ENCODE measurements at places on chromosomes 7 and 10. TPM values are rescaled to one million over a fixed set of nuclear protein-coding genes. Genes with fewer than 3 reads are reported as not detected.

Gene CFAP43
- 0.27 TPM for total RNA-seq

Gene CARD11
- 0.09 TPM for total RNA-seq

Gene FKBP9
- 153 TPM for total RNA-seq

Gene PSD
- total RNA-seq = 6.1 TPM

Gene TCERG1L
- 0.04 TPM for total RNA-seq

Gene ANXA7
- total RNA-seq = 53.3 TPM

Gene PLEKHA1
- 22.0 TPM for total RNA-seq

Gene LSM8
- total RNA-seq = 33.8 TPM

Gene SPAG6
- 4.6 TPM for total RNA-seq

Gene RTKN2
- 2.4 TPM for total RNA-seq

Gene AQP1
- 96.4 TPM for total RNA-seq

Gene PRSS37
- not detected for total RNA-seq

Gene PNLIPRP2
- 0.49 TPM for total RNA-seq

Gene DGKB
- total RNA-seq = 1.4 TPM

Gene EGR2
- total RNA-seq = 1.5 TPM

Gene FEZF1
- not detected for total RNA-seq

Gene DPYSL4
- total RNA-seq = 1.3 TPM

Gene SORCS3
- total RNA-seq = 0.13 TPM

Gene CLDN4
- total RNA-seq = 0.27 TPM

Gene HTR5A
- total RNA-seq = not detected

Gene ATG9B
- 0.22 TPM for total RNA-seq

Gene TLL2
- 0.71 TPM for total RNA-seq

Gene TBX20
- total RNA-seq = not detected

Gene LRMDA
- total RNA-seq = 7.9 TPM

Gene ASAH2
- 1.6 TPM for total RNA-seq

Gene NME8
- 0.22 TPM for total RNA-seq

Gene ZNF775
- total RNA-seq = 6.2 TPM

Gene SPRN
- total RNA-seq = 0.53 TPM

Gene CLCN1
- 1.1 TPM for total RNA-seq

Gene LRRC18
- 0.18 TPM for total RNA-seq

Gene PPP1R9A
- 45.0 TPM for total RNA-seq

Gene CUZD1
- 1.0 TPM for total RNA-seq

Gene THSD7A
- total RNA-seq = 3.8 TPM

Gene FAM131B
- total RNA-seq = 1.4 TPM

Gene CDC14C
- 0.04 TPM for total RNA-seq

Gene CEP55
- 7.0 TPM for total RNA-seq

Gene ACHE
- 21.5 TPM for total RNA-seq

Gene PLEKHS1
- total RNA-seq = 0.04 TPM

Gene NKX2-3
- 0.62 TPM for total RNA-seq

Gene UBN2
- 9.3 TPM for total RNA-seq

Gene CHST15
- 14.8 TPM for total RNA-seq

Gene SPDYE1
- total RNA-seq = not detected

Gene TRIL
- 16.9 TPM for total RNA-seq

Gene IFIT2
- total RNA-seq = 6.4 TPM

Gene C10orf67
- 0.04 TPM for total RNA-seq

Gene HECTD2
- 13.5 TPM for total RNA-seq

Gene DYDC2
- total RNA-seq = 0.04 TPM

Gene SLC26A5
- total RNA-seq = not detected

Gene AOC1
- 0.04 TPM for total RNA-seq

Measured in muscle of leg (tissue), 16 donors.